ENCODE measurements at places on chromosomes 13 and 19.

DNA sequence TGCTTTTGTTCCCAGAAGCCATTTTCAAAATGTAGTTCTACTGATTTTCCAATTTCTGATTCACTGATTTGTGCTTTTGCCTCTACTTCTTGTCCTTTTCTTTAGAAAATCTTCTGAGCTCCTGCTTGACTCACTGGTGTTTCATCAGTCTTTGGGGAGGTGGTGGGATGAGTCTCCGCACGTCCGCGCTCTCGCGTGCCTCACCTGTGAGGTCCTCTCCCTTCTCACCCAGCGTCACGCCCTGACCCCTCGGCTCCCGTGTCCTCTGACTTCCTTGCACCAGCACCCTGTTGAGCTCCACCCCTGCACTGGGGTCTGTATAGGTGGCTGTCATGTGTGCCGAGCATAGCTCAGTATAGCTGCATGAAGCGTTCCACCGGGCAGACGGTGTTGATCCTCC, 52.7 kb upstream of the MCF2L start:
- no peak for DNase-seq

- DNase-seq: no peak
These were observed 1180.1 kb upstream of the ATXN8OS start for GRCh38 chr13:68927387-68928026.

GRCh38 chr13:106942563-106942962, 374.6 kb upstream of the ARGLU1 start:
- no peak for DNase-seq

GRCh38 chr13:112525356-112525945, 62.5 kb downstream of the TUBGCP3 start:
- DNase-seq: no peak

DNA sequence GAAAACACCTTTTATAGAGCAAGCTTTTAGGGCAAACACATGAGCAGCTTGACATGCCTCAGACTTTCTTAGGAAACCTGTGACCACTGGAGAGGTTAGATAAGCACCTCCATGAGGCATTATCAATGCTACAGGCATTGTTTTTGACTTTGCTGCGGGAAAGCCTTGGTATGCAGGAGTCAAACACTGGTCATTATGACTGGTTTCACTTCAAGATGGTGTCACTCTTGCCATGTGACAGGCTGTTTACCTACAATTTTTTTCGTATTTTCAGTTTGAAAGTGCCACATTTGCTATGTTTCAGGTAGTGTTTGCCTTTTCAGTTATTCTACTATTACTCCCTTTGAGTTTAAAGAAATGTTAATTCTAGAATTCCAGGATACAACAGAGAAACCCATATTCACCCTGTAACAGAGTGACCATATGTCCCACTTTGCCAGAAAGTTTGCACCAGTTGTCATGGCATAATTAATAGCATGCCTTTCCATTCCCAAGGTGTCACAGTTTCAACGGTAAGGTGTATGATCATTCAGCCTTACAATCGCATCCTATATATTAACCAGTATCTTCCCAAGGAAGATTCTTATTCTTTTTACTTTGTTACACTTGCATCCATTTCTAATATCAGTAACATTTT, 33.0 kb downstream of the USP12 start:
- DNase-seq: no peak

DNA sequence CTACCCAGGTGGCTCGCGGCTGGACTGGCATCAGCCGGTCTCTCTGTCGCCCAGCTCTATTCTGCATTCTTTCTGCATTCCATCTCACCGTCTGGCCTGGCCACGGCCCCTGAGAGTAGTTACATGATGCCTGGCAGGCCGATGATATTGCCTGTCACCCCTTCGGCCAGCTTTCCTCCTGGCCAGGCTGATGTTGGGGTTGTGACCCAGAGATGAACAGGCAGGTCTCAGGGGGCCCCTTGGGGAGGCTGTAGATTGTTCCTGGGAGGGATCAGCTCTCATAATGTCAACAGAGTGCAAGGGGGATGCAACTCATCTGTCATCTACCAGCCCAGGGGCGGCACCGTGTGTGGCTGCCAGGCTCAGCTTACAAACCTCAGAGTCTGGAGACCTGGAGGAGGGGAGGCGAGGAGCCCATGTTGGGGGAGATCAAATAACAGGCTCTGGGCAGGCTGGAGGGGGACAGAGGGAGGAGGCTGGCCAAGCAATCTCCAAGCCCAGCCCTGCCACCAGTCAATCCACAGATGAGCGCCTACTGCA, 13.6 kb upstream of the FBXO17 start:
- DNase-seq: peak; percentile 38

- no peak for DNase-seq
These were observed at the start of gene EBI3 for GRCh38 chr19:4229179-4229931. Gene EBI3, plus strand, starts transcription at chr19:4229523. Its CDS starts 28 bp downstream, at chr19:4229551.

DNA sequence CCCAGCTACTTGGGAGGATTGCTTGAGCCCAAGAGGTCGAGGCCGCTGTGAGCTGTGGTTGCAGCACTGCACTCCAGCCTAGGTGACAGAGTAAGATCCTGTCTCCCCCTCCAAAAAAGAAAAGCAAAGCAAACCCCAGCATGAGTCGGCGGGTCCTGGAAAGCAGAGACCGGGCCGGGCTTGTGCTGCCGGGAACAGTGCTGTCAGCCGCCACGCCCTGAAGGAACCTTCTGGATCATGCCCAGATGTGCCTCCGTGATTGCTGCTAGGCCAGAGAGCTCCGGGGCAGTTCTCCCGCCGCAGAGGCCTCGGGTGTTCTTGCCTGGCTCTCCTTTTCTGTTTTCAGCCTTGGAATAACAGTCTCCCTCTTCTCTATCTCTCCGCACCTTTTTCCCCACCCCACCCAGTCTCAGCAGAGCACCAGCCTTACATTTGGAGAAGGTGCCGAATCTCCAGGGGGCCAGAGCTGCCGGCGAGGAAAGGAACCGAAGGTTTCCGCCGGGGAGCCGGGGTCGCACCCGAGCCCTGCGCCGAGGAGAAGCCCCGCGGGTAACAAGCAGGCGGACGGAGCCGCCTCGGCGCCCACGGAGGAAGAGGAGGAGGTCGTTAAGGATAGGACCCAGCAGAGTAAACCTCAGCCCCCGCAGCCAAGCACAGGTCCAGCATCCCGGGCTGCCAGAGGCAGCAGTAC, 181.9 kb downstream of the STK24 start:
- DNase-seq: no peak

DNA sequence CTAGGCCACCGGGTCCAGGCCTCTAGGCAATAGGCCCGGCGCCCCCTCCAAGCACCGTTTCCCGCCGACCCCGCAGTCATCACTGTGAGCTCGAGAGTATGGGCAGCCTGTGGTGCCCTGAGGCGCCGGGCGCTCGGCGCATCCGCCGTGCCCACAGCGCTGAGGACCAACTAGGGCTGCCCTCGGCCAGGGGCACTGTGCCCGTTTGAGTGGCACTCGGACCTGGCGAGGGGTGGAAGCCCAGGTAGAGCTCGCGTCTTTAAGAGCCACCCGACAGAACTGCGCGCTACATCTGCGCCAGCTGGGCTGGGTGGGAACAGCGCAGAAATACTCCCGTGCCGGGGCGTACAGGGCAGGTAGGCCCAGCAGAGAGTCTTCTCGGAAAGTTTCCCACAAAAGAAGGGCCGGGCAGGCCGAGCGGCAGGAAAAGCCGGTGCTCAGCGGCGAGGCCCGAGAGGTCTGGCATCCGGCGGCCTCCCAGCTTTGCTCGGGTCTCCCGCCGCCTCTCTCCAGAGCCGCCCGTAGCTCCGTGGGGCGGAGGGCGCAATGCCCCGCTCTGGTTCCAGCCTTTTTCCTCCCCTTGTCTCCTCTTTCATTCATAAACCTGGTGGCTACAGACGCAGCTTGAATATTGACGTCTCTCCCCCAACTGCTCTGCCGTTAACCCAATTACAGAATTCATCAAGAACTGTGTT, 5.4 kb upstream of the SOX1 start:
- DNase-seq: no peak

DNA sequence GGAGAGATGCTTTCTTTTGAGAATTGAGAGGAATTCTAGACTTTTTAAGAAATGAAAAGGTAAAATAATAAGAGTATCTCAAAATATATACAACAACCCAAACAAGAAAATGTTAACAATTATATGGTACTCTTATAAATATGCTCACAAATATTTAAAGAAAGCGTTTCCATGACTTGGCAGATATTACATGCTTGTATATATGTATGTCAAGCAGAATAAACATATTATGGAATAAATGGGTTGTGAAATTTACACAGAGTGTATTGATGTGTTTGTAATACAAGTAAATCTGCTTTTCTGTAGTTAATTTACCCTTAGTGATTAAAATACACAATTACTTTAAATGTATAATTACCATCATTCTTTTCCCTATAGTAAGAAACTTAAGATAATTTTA, 65.8 kb downstream of the GPC6 start:
- no peak for DNase-seq

- no peak for DNase-seq
These were observed 3.2 kb upstream of the MAP2K7 start for GRCh38 chr19:7900401-7900870.

DNA sequence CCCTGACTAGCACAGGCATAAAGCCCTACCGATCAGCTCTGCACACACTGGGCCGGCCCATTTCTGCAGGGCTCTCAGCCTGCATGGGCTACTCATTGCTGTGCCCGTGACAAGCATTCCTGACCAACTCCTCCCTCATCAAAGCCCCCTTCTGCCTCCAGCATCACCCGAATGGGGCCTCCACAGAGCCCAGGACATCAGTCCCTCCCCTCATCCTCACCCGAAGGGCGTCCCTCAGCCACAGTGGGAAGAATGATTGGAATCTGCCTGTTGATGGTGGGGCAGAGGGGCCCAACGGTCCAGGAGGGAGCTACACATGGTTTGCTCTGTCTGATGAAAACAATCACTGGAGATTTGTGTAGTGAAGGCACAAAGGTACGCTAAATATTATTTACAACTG, 43.8 kb downstream of the SERP2 start:
- no peak for DNase-seq

DNA sequence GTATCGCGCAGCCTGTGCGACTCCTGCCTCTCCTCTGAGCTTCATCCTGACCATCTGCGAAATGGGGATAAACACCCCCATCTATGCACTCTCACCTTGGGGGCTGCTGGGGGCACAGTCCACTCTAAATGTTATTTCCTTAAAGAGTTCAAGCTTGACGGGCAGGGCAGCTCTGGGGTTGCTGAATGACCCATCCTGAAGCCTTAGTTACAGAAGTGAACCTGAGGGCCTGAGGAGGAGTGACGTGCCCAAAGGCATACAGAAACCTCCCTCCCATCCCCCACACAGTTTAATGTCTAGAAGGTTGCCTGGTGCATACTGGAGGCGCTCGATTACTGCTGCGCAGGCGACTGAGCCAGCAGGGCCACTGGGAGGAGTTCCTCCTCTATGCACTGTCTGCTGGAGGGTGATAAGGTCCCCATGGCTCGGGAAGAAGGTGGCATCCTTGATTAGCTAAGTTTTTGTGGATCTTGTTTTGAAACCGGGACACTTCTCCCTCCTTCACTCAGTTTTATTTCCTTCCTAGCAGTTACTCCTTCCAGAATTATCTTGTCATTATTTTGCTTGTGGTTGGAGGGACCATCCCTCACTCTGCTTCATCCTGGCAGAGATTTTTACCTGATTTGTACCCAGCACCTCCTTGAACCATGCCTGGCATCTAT, 572 bp upstream of the FKBP8 start:
- peak; percentile 63 for DNase-seq

GRCh38 chr13:35468195-35468594, 8.3 kb downstream of the MAB21L1 start:
- peak; percentile 52 for DNase-seq

GRCh38 chr19:1467490-1468273, 11.3 kb downstream of the C19orf25 start:
- DNase-seq: no peak

DNA sequence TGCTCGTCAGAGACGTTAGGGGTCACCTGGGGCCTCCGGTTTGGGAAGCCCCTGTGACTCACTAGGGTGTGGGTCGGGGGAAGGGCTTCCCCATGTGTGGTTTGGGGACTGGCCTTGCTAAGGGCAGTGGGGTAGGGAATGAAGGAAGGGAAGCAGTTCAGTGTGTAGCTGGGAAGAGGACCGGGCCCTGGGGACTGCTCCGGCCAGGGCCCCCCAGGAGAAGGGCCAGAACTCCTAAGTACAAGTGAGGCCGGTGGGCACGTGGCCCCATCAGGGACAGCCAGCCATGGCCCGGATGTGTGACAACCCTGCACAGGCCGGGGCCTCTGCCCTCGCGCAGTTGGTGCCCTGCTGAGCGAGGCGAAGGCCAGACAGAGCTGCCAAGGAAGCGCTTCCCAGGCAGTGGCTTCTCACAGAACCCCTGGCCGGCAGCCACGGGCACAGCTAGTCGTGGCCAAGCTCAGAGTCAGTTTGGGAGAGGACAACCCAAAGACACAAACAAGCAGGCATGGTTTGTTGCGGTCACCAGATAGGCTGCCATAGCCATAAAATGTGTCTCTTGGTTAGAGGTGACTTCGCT, 25.7 kb downstream of the TEX29 start:
- no peak for DNase-seq

DNA sequence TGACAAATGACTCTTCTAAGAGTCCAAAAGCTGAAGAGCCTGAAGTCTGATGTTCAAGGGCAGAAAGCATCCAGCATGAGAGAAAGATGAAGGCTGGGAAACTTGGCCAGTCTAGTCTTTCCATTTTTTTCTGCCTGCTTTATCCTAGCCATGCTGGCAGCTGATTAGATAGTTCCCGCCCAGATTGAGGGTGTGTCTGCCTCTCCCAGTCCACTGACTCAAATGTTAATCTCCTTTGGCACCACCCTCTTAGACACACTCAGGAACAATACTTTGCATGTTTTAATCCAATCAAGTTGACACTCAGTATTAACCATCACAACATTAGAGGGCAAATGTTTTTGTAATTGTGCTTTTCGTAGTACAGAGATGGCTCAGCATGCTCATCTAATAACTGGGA, 267.5 kb upstream of the KLHL1 start:
- DNase-seq: no peak

DNA sequence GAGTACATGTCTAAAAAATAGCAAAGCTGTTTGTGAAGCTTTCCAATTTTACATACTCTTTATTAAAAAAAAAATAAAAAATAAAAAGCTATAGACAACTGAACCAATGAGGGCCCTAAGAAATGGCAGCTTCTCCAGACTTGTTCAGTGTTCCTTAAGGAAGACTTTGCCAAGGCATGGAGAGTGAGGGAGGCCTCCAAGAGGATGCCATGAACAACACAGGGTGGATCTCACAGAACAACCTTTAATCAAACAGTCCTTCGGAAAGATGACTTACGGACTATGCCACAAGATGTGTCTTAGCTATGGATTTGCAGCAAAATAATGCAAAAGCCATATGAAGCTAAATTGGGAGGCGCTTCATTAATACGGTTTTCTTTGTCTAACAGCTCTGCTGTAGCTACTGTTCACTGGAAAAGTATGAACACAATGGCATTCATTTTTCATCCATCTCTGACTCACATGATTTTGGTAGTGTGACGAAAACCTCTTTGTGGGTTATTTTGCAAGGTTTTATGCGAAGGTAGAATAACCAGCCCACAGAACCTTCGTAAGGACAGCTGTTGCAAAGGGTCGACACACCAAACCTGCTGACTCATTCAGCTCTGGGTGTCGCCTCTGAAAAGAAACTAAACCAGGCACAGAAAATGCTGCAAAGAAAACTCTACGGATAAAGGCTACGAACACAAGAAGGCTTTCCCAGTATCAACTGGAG, 27.7 kb downstream of the EFNB2 start:
- DNase-seq: peak; percentile 95
